ENCODE measurements at places on chromosomes 1 and 21.

DNA sequence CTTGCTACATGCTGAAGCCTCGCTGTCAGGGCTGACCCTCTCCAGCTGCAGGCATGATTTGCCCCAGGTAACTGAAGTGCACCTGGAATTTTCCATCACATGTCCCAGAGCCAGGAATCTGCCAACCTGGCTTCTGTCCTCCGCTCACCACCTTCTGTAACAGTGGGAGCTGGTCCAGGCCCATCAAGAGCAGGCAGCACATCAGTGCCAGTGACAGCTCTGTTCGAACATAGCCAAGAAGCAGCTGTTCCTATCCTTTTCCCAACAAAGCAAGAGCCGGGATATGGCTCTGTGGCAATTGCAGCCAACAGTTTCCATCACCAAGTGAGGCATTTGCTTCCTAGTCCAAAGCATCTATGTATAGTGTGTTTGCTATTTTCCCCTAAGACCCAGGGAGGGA, 42.2 kb upstream of the KANK4 start:
- H3K27ac ChIP-seq = no peak overlapping the region
- H3K4me1 ChIP-seq = peaks cover 15% of the 10 kb centered on the region
- H3K27me3 ChIP-seq = peaks cover 24% of the 10 kb centered on the region
- no peak for DNase-seq

GRCh38 chr1:2906085-2906484, 104.6 kb upstream of the TTC34 start:
- no peak for DNase-seq
- H3K4me3 ChIP-seq = no peak overlapping the region
- no peaks in the 10 kb centered on the region for H3K36me3 ChIP-seq
- no peaks in the 10 kb centered on the region for H3K27me3 ChIP-seq

GRCh38 chr1:65955071-65955470, 162.4 kb downstream of the PDE4B start:
- peaks cover 4% of the 10 kb centered on the region for H3K27me3 ChIP-seq
- DNase-seq = no peak
- no peaks in the 10 kb centered on the region for H3K36me3 ChIP-seq
- no peak overlapping the region for H3K4me3 ChIP-seq
- peaks cover 20% of the 10 kb centered on the region for H3K4me1 ChIP-seq
- no peak overlapping the region for H3K27ac ChIP-seq

DNA sequence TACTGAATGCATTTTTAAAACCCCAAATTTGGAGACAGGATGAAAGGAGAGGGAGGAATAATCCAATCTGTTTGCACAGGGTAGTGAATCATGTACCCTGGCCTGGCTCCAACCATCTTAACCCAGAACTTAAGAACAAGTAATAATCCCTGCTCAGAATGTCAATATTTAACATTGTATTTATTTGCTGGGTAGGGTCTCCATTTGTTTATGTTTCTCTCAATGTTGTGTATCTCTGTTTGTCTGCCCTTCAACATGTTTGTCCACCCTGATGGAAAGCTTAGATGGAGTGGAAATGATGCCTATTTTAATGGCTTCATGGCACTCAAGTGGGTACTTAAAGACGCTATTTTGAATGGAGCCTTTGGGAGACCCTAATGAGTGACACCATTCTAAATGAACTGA, 54.4 kb upstream of the CDC42BPA start:
- no peak for DNase-seq
- no peaks in the 10 kb centered on the region for H3K36me3 ChIP-seq

DNA sequence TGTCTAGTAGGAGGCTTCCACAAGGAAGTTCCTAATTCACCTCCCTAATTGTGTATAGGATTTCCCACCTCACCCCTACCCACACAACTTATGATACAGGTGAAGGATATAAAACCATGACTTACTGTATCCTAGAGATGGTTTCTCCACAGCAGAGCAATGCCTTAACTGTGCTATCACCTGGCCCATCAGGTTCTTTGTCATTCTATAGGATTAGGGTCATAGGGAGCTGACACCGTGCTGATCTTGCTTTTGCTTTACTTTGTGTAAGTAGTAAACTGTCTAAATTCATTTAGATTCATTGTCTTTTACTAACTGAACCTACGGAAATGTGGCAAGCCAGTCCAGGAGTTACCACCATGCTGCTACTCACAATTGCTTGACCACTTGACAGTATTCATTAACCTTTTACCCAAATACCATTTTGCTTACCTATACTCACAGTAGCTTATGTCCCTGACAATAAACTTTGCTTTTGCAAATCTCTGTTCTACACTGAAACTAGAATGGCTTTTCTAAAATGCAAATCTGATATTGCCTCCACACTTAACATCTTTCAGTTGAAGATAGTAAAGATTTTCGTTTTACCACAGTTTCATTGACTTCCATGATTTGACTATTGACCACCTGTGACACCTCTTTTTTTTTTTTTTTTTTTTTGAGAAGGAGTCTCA, 147.6 kb downstream of the IFI44 start:
- no peak overlapping the region for H3K27ac ChIP-seq
- H3K4me3 ChIP-seq = no peak overlapping the region
- no peaks in the 10 kb centered on the region for H3K36me3 ChIP-seq
- H3K4me1 ChIP-seq = peaks cover 1% of the 10 kb centered on the region
- no peaks in the 10 kb centered on the region for H3K27me3 ChIP-seq
- no peak for DNase-seq

DNA sequence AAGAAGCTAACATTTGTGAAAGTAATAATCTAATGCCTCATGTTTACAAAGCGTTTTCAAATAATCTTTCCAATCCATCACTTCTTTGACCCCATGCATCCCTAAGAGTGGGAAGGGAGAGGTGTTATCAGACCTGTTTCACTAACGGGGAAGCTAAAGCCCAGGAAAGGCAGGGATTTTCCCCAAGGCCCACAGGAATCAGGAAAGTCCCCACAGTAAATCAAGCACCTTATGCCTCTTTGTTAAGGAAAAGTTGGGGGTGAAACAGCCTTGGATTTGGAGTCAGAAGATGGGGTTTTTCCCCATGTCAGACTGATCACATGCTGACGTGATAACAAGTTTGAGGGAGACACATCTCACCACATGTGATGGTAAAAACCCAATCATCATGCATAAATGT, 20.0 kb upstream of the ANGPTL7 start:
- peaks cover 8% of the 10 kb centered on the region for H3K36me3 ChIP-seq
- DNase-seq = no peak
- no peak overlapping the region for H3K27ac ChIP-seq
- H3K4me3 ChIP-seq = no peak overlapping the region
- H3K4me1 ChIP-seq = peaks cover 4% of the 10 kb centered on the region

DNA sequence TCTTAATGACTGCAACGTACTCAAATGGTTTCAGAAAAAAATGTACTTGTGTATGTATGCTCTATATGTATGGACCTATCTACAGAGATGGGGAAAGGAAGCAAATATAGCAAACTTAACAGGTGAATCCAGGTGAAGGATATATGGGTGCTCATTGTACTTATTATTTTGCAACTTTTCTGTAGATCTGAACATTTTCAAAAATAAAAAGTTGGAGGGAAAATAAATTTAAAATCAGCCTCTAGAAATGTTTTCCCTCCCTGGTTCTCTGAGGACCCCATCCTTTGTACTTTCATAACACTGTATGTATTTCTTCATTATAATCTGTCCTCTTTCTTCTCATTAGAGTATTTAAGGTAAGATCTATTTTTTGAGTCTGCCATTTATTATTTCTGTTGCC, 17.9 kb downstream of the FMO5 start:
- H3K36me3 ChIP-seq = peaks cover 15% of the 10 kb centered on the region
- no peaks in the 10 kb centered on the region for H3K27me3 ChIP-seq
- H3K27ac ChIP-seq = no peak overlapping the region
- H3K4me3 ChIP-seq = no peak overlapping the region
- no peak for DNase-seq
- no peaks in the 10 kb centered on the region for H3K4me1 ChIP-seq

DNA sequence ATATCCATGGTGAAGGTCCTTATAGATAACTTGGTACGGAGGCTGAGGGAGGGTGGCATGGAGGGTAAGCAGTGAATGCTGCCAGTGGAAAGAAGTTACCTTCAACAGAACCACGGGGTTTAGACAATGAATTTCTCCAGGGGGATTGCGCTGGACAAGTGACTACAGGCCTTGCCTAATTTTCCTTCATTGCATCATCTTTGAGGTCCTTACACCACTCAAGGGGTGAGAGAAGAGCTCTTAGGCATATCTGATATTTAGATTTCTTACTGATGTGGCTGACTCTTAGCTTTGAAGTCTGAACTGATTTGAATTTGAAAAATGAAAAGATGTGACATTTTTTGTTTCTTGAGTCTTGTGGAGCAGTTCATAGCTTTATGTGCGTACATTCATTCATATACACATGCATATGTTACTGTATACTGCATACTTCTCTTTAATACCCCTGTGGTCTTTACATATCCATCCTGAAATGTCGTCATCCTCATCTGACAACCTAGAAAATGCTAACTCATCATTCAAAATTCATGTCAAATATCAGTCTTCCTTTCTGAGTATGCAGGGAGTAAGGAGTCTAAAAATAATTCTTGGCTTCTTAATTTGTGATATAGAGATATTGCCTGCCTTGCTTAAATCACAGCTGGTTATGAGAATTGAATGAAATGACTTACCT, 63.6 kb downstream of the DNM3 start:
- H3K27me3 ChIP-seq = peaks cover 17% of the 10 kb centered on the region
- H3K4me1 ChIP-seq = peaks cover 5% of the 10 kb centered on the region
- H3K27ac ChIP-seq = no peak overlapping the region

DNA sequence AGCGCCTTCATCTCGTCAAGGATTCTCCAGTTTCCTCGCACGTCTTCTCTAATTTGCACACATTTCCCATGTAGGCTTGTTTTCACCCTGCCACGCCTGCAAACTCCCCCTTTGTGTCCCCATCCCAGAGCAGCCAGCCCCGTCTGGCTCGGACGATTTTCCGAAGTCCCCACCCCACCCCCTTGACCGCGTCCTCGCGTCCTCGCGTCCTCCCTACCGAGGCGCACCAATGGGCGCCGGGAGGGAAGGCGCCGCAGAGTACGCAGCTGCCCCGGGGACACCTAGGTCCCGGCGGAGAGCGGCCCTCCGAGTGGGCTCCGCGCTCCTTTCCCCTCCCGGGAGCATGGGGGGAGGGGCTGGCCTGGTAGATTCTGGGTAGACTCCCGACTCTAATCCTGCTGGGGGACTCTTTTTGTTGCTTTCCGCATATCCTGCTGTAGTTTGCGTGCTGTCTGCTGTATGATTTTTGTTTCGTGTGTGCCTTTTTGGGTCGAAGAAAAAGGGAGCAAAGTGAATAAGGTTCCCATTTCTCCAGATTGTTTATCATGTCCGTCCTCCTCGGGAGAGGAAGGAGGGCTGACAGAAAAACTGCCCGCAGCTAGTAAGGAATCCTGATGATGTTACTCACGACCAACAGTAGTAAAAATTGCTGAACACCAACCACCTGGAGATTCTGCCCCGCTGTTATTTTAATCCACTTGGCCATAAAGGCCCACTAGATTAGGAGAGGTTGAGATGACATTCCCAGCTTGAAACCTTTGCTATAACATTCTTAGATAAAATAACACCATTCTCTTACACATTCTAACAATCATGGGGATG, 1.5 kb downstream of the CACHD1 start:
- no peaks in the 10 kb centered on the region for H3K36me3 ChIP-seq
- peaks cover 15% of the 10 kb centered on the region for H3K27me3 ChIP-seq
- peak overlapping the region; percentile 69 for H3K27ac ChIP-seq
- H3K4me3 ChIP-seq = peak overlapping the region; percentile 88
- peaks cover 26% of the 10 kb centered on the region for H3K4me1 ChIP-seq
